ENCODE measurements at places on chromosomes 6 and 20.

GRCh38 chr6:13538084-13538483 lies 36.3 kb upstream of the SIRT5 start:
- peak; percentile 68 for DNase-seq

DNA sequence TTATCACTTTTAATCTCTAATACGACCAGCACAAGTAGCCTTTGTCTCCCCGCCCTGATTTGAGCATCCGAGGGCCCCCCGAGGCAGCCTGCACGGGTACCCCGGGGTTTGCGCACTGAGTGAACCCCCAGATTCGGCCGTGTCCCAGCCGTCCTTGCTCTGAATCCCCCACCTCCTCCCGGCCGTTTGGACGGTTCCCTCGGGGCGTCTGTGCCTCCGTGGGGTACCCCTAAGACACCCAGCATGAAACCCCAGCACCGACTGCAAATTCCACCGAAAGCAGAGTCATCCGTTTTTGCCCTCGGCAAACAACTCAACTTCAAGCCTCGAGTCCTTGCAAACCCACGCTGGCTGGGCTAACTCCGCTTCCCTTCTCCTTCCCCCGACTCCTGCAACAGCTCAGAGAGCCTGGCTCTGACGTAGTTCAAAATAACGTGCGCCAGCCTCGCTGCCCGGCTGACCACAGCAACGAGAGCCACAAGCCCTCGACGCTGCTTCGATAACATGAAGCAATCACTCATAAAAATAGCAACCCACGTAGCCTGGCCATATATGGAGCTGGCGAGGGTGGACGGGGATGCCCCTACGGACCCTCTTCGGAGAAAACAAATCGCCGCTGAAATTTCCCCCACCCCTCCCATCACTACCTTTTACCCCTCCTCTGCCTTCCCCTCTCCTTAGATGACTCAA lies 764 bp upstream of the SNAP25 start:
- peak; percentile 65 for DNase-seq

- no peak for DNase-seq
Measured at GRCh38 chr6:31422587-31422986, 19.2 kb downstream of the MICA start.

DNA sequence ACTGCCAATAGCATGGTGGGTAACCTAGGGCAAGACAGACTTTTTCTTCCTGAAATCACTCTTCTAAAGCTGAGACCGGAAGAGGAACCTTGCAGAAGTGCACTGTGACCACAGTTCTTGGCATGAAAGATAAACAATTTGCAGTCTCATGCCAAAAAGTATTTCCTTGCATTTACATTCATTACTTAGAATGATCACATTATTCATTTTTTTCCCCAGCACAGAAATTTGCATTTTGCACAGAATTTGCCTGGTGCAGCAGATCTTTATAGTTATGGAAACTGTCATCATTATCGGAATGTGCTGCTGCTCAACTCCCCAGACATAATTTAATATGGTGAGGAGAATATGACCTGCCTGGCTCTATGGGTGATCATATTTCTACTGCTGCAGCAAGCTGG lies 42.2 kb upstream of the EDN3 start:
- no peak for DNase-seq

DNA sequence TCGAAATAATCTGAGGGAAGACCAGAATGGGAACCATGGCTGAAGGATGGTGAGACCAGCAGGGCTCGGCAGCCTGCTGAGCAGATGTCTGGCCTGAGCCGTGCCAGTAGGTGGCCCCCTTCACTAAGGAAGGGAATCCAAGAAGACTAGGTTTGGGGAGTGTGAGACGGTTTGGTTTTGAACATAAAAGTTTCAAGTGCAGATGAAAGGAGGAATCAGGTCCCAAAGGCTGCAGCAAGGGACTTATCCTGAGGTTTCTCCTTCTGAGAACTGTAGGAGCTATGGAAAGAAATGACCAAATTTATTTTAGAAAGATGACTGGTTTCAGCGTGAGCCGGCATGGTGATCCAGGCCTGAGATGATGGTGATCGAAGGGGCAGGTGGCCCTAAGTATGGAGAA lies 4.6 kb upstream of the OSER1 start:
- peak; percentile 54 for DNase-seq

DNA sequence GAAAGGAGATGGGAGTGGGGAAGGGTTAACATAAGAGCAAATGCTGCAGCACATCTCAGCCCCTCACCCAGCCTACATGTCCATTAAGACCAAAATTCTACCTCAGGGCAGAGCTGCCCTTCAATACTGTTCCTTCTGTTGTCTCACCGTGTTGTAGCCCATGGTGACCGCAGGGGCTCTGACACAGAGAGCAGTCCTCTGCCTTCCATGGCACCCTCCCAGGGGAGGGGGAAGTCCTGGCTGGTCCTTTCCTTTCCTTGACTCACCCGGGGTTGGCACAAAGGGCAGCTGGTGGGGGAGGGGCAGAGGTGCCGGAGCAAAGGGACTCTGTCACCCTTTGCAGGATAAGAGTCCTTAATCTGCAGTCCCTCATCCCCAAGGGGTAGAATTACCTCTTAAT lies 15.2 kb downstream of the NKX2-2 start:
- no peak for DNase-seq

- DNase-seq = no peak
Measured at GRCh38 chr6:34227761-34228421, 8.8 kb upstream of the HMGA1 start.

DNA sequence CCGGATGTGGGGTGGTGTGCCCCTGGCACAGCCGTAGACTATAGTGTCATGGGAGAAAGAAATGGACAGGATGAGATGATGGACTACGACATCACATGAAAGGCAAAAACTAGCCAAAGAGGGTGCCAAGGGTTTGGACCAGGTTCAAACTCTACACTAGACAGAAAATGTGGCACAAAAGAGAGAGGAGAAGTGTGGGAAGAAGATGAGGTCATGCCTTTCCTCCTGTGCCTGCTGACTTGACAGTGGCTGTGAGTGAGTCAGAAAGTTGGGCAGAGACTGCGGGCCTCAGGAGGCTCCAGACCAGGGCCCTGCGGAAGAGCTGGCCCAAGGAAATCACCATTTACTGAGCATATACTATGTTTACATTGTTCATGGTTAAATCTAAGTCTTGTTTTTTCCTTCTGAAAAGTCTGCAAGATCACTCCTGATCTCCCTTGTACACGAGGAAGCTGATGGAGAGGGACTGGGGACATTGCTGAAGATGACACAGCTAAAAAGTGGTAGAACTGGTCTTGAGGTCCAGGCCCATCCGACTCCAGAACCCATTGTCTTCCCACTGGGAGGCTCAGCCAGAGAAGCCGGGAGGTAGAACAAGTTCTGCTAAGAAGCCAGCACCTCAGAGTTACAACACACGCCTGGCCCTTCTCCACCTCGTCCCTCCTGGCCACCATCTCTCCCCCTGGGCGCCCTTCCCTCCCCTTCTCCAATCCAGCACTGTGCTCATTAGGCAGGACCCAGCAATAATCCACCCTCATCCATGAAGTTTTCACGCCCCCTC lies 35.6 kb downstream of the CNKSR3 start:
- DNase-seq = peak; percentile 65

GRCh38 chr6:151038616-151039015 lies 173.1 kb downstream of the MTHFD1L start:
- no peak for DNase-seq
